ENCODE measurements at places on chromosomes 6 and 20.
A peak's percentile ranks its signal among the peaks of the same experiment; 100 is the strongest.

DNA sequence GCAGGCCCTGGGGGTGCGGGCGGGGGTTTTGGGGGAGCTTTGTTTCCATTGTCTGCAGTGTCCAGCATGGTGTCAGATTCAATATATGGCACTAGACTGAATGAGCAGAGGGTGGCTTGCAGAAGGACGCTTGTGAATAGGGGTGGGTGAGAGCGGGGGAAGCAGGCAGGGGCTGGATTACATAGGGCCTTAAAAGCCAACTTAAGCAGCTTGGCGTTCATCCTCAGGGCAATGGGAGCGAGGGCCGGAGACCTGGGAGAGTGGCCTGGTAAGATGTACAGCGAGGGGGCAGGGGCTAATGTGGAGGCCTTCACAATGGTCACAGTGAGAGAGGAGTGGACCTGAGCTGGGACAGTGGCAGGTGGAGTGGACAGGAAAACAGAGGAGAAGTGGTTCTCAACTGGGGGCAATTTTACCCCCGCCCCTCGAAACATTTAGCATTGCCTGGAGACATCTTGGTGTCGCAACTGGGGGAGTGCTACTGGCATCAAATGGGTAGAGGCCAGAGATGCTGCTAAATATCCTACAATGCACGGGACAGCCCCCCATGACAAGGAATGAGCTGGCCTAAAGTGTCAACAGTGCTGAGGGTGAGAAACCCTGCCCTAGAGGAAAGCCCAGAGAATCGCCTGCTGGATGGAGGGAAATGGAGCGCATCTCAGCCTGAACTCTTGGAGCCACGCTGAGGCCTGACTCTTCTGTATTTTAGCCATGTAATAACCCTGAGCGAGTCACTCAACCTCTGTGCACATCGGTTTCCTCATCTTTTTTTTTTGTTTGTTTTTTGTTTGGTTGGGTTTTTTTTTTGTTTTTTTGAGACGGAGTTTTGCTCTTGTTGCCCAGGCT lies 15.1 kb upstream of the BAK1 start:
- no peak for DNase-seq

- DNase-seq = no peak
Measured at GRCh38 chr20:38055294-38055693, 21.7 kb downstream of the RPRD1B start.

DNA sequence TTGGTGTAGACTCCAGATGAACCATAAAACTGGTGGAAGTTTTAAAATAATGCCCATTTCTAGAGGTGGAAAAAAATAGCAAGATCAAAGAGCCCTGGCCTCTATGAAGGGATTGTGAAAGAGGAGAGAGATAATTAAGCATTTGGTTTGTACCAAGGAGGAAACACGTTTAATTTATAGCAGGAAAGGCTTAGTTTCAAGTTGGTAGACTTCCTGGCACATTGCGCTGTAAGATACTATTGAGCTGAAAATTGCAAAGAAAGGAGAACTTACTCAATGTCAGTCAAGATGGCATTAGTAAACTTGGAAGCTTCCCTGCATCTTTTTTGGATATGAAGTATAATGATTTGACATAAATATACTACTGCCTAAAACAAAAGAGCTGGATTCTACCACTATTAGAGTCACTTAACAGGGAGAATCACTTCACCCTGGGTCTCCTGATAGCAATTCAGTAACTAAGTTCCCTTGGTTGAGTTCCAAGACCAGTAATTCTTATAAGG lies 24.4 kb downstream of the MARCKS start:
- no peak for DNase-seq

DNA sequence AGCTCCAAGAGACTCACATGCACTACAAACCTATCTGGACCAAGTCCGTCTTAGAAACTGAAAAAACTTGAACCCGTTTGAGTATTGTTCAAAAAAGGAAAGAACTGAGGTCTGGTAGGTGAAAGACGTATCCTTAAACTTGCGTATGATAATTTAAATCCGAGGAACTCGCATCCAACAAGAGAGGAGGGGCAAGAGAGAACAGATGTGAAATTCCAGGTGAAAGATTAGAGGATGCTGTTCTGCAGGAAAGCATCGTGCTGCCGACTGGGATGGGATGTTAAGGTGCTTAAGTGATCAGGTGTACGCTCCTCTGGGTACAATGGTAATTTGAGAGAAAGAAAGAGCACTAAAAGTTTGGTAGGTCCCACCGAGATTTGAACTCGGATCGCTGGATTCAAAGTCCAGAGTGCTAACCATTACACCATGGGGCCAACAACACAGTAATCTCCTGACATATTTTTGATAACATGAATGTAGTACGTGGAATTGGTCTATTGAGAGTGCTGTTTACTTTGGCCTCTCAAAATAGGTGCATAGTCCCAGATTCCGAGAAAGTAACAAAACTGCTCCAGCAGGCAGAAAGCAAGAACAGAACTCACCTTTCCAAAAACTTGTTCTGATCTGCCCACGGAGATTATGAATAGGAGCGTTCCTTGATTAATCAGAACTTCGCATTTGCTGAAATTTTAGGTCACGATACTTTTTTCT lies 53.5 kb upstream of the BTN3A2 start:
- peak; percentile 85 for DNase-seq

DNA sequence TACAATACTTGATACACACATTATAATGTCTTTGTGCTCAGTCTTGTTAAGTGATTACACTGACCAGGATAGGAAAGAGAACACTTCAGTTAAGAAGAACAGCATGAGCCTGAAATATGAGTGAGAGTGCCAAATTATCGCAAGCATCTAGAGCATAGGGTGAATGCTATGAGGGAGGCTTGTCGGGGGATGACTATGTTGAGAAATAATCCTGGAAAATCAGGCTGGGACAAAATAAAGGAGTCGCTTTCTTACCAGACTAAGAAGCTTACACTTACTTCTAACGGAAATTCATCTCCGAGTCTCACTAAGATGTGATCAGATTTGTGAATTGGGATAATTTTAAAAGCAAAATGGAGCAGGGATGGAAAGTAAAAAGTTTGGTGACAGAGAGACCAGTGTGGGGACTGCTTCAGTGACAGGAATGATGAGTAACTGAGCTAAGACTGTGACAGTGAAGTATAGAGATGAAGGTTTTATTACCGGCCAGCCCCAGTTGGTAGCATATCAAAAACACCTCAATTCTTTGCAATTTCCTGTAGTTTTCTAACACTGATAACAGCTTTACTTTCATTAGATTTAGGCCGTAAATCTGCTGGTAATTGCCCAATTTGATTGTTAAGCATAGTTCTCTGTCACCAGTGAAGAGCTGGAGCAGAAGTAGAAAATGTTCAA lies 48.4 kb upstream of the DEFB112 start:
- DNase-seq = no peak

DNA sequence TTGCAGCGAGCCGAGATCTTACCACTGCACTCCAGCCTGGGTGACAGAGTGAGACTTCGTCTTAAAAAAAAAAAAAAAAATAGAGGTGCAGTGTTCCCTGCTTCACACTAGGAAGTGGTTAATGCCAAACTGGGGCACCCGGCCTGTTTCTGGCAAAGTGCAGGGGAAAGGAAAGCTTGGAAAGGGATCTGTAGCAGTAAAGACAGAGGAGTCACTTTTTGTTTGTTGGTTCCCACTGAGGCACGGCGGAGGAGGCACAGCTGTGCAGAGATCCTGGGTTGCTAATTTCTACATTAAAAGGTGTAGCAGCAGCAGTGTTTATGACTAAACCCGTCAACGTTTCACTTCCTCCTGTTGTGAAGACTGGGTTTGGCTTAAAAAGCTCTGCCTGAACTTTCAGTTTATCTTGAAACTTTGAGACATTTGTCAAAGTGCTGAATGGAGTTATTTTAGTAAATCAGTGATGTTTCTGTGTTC lies 125.6 kb downstream of the CARMIL1 start:
- peak; percentile 94 for DNase-seq

DNA sequence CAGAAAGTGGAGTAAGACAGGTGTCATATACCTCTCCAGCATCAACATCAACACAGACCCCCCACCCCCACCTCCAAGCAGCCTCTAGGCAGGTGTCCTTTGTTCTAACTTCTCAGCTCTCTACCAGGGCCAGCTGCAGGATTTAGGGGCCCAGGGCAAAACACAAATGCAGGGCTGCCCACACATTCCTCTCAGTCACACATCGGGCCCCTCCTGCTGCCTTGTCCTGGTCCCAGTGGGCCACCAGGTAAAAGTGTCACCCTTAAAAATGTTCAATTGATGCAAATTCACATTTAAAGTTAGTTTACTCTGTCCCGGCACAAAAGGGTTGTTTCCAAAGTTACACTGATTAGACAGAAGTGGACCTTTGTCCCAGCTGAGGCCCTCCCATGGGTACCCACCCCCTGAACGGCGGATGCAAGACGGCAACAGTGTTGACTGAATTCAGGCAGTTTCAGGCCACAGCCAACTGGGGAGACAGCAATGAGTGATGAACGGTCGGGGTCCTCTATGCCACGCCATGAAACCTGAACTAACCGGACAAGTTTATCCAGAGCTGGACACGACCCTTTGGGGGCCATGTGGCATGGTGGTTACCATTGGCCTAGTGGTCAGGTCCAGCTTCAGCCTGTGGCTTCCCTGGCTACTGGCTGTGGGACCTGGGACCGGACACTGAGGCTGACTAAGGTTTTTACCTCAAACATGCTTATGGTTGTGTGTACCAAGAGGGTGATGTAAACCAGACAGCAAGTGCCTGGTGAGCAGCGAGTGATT lies 52.2 kb upstream of the UNC93A start:
- DNase-seq = no peak

DNA sequence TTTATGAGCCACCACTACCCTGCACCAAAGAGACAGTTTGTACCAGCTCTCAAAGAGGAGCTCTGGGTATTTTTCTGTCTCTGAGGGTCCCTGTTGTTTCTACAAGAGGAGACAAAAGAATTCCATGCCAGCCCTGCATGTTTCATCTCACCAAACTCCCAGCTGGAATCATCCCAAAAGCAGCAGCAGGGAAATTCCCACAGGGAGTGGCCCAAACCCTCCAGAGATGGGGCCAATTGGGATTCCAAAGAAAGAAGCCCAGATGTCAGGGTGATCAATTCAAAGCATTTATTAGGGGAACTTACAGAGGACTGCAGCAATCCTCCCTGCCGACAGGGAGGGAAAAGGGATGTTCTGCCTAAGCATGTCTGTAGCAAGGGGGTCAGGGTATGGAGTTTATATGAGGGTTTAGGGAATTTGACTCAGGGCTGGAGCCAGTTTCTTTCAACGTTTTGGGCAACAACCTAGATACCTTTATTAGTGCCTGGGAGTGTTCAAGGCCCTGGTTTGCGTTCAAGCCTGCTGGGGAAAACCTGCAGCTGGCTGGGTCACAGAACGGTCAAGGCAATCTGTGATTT lies 47.2 kb downstream of the MUC22 start:
- no peak for DNase-seq

Measured in GM12865 (cell line).